ENCODE measurements at places on chromosomes 6 and 20.

DNA sequence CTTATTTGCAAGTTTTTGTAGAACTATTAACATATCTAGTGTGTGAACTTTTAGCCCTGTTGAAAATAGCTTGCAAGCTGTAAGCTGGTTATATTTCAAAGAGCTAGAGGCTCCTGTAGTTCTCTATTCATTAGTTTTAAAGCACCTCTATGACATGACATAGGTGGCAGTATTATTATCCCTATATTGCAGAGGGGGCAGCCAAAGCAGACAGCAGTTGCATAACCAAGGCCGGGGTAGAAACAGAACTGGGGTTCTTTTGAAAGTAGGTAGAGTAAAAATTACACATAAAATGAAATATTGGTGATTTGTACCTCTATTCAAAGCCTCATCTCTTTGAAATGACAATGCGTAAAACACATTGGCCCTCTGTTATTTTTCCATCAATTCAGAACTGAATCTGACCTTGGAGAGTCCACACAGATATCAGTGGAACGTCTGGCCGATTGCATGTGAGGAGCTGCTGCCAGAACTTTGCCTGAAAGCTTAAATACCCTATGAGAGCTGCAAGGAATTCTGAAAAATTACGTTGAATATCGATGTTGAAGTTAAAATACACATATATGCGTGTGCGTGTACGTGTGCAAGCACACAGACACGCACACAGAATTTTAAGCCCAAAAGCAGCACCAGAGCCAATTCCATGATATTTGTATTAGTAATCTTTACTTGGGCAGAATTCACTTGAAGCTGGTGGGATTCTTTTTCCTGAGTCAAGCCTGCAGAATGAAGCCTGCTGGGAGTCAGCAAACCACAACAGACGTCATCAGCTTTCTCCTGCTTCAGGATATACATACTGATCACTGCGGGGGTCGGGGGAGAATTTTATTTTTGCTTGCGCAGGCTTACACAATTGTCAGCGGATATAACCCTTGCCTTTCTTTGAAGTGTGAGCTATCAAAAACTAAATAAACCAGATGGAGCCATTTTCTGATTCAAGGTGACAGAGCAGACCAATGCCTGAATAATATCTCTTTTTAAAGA, 163.2 kb downstream of the PDE7B start:
- no peak for DNase-seq

DNA sequence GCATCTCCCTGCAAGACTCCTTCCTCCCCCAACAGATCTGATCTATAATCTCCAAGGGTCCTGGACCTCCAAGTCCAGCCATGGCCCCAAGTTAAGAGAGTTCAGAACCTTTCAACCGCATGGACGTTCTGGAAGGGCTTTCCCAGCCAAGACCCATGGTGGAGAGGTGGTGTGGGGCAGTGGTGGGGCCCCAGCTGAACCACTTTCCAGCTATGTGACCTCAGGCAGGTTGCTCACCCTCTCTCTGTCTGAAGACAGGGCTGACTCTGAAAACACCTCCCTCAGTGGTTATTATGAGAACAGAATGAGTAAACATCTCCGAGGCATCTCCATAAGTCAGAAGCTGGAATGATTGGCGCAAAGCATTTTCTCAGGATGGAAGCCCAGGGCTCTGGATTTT, 887 bp downstream of the CLPS start:
- no peak for DNase-seq

GRCh38 chr20:48656661-48657211, 171.1 kb downstream of the PREX1 start:
- no peak for DNase-seq

GRCh38 chr20:62642051-62642665, at the start of gene SLCO4A1:
TSS of gene SLCO4A1 (plus strand) at chr20:62642503. CDS start at chr20:62656455, 13,952 bp downstream.
- DNase-seq = peak; percentile 80

DNA sequence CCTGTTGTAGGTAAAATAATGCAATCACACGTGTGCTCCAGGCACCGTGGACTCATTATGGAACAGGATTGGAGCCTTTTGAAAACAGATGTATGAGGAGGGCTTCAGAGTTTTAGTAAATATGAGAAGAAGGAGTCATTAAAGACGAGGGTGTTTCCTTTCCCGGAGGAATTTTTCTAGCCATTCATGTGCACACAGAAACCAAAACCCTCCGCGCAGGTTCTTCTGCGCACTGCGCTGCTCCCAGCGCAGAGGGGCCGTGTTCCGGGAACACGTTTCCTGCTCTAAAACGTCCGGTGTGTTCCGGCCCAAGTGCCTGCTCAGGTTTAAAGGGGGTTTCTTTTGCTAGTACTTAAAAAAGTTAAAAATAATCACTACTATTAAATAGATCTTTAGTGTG, 11.6 kb downstream of the GPR31 start:
- DNase-seq = no peak

DNA sequence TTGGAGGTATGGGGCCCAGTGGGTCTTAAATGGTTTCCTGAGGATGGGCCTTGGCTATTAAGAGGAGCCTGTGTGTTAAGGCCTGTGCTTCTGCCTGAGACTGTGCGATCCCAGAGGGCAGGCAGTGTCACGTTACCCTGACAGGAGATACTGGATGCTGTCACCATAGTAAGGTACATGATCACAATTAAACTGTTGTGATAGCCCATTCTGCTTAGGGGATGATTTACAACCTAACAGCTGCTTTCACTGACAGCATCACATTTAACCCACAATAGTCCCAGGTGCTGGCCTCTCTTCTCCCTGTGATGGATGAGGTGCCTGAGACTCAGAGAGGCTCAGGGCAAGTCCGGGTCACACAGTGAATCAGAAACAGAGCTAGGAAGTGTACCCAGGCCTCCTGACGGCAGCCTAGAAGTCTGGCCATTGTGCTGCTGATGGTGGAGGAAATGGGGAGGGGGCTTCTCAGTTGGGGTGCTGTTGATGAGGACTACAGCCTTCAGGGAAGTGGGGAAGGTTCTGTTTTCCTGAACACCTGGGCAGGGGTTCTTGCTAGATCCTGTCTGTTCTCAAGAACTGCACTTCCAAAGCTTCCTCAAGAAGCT, 97.3 kb downstream of the MDGA1 start:
- no peak for DNase-seq

DNA sequence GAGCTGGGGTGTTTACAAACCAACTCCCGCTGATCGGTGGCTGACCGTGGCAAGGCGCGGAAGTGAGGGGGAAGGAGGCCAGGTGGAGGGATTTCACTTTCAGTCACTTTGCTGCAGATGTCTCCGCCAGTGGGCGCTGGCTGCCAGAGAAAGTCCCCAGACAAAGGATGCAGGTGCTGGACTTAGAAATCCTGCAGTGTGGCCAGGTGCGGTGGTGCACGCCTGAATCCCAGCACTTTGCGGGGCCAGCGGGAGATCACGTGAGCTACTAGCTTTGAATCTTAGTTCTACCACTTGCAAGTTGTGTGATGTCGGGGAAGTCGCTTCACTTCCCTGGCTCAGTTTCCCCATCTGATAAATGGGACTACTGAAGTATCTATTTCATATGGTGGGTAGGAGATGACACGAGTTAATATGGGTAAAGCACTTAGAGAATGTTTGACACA, 180.4 kb downstream of the ZNF217 start:
- peak; percentile 31 for DNase-seq

GRCh38 chr6:89413006-89413400, 930 bp upstream of the RRAGD start:
- no peak for DNase-seq

- no peak for DNase-seq
Observed at GRCh38 chr6:157267654-157268053, 55.7 kb downstream of the TMEM242 start.

- DNase-seq = no peak
Observed at GRCh38 chr6:30554962-30555815, 1.1 kb downstream of the GNL1 start.

DNA sequence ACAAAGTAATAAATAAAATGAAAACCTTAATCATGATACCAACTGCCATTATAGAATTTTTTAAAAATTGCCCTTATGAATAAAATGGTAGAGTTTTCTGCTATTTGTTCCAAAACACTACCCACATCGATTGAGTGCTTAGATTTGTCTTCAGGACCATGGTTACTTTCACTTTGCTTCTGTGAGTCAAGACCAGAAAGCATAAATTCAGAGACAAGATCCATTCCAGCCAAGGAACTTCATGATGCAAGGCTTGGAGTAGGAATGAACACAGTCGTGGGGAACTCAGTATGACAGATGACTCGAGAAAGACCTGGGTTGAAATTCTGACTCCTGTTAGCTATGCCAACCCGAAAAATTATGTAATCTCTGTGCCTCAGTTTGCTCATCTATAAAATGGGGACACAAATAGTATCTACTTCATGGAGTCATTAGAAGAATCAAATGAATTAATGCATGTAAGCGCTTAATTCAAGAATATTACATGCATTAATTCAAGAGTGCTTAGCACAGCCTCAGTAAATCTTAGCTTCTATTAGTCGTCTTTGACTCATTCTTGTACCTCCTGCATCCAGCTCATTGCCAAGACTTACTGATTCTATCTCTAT, 72.5 kb upstream of the MYLIP start:
- DNase-seq = no peak
